EL (cell line): ENCODE measurements at places on chromosomes 6 and 20.

DNA sequence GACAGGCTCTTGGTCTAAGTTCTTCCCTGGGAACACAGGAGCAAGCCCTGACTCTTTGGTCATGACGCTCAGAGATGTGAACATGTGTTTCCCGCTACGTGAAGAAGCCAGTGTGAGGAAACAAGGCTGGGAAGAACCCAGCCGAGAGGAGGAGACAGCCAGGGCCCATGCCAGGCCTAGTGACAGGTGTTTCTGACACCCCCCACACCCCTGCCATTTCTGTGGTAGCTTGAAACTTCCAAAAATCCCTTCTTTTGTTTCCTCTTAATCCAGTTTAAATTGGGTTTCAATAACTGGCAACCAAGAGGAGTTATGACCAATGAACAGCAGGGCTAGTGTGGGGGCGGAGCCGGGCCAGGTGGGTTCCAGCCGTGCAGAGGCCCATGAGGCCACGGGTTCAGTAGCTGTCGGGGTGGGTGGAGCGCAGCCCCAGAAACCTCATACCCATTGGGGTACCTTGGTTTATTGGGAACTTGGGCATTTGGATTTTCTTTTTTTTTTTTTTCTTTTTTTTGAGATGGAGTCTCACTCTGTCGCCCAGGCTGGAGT lies 33.5 kb downstream of the WRNIP1 start:
- DNase-seq: no peak

DNA sequence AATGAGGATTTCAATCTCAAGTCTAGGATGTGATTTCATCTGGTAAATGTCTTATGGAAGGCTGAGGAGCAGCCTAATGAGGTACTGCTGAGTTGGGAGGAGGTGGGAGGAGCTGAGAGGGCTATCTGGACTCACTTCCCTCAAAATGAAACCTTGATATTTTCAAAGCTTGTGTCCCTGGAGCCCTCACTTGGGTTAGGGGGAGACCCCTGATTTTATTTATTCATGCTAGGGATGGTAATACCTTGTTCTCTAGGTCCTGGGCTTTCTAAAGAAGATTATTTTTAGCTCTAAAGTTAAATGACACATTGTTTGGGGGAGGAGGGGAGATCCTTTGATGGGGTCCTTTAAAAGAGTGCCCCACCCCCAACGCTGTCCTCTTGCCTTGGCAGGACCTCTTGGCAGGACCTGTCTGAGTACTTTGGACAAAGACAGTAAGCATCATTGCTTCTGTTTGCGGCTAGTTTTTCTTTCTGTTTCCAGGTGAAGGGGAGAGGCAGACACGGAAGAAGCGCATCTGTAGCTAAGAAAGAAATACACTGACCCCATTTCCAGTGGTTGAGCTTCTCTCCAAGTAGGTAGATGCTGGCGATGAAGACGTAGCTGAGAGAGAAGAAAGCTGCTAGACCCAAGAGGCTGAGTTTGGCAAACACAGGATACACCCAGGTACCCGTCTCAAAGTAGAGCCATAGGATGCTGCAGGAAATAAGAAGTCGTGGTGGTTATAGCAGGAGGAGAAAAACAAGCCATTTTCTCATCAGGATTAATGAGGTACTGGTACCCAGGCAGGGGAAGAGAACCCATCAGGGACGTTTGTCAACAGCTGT lies 55.6 kb downstream of the ADTRP start:
- no peak for DNase-seq

GRCh38 chr20:23007886-23008655 lies 27.0 kb upstream of the SSTR4 start:
- DNase-seq: no peak

DNA sequence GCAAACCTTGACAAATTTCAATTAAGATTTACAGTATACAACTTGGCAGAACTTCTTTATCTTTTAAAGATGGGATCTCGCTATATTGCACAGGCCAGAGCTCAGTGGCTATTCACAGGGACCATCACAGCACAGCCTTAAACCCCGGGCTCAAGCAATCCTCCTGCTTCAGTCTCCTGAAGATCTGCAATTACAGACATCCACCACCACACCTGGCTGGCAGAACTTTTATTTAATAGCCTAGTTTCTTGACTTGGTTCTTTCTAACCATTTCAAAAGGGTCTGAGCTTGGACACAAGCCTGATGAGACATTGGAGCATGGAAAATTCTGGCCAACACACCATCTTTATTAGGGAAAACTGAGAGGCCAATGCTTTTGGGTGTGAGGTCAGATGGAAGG lies 151.6 kb upstream of the KCNG1 start:
- DNase-seq: no peak

- DNase-seq: no peak
These were observed 109.8 kb downstream of the CHD6 start for GRCh38 chr20:41508335-41508734.
